ENCODE measurements at places on chromosomes 3 and 15. TPM values are rescaled to one million over a fixed set of nuclear protein-coding genes. Genes with fewer than 3 reads are reported as not detected.
A peak's percentile ranks its signal among the peaks of the same experiment; 100 is the strongest.

- DNase-seq, result no peak
- no peak overlapping the region for H3K27ac ChIP-seq
- H3K4me3 ChIP-seq, result no peak overlapping the region
- H3K27me3 ChIP-seq, result no peaks in the 10 kb centered on the region
Observed at GRCh38 chr3:44883213-44883955, 9.0 kb downstream of the TGM4 start.

GRCh38 chr3:127073941-127074820 is 91.3 kb downstream of the PLXNA1 start:
- peak overlapping the region; percentile 42 for H3K27ac ChIP-seq
- peaks cover 24% of the 10 kb centered on the region for H3K4me1 ChIP-seq
- peak; percentile 82 for DNase-seq
- H3K4me3 ChIP-seq, result no peak overlapping the region
- H3K27me3 ChIP-seq, result no peaks in the 10 kb centered on the region
- H3K36me3 ChIP-seq, result no peaks in the 10 kb centered on the region

- no peaks in the 10 kb centered on the region for H3K4me1 ChIP-seq
- DNase-seq, result peak; percentile 63
- no peak overlapping the region for H3K27ac ChIP-seq
- H3K36me3 ChIP-seq, result no peaks in the 10 kb centered on the region
- no peaks in the 10 kb centered on the region for H3K27me3 ChIP-seq
Observed at GRCh38 chr3:184696697-184697096, 15.2 kb downstream of the MAGEF1 start.

DNA sequence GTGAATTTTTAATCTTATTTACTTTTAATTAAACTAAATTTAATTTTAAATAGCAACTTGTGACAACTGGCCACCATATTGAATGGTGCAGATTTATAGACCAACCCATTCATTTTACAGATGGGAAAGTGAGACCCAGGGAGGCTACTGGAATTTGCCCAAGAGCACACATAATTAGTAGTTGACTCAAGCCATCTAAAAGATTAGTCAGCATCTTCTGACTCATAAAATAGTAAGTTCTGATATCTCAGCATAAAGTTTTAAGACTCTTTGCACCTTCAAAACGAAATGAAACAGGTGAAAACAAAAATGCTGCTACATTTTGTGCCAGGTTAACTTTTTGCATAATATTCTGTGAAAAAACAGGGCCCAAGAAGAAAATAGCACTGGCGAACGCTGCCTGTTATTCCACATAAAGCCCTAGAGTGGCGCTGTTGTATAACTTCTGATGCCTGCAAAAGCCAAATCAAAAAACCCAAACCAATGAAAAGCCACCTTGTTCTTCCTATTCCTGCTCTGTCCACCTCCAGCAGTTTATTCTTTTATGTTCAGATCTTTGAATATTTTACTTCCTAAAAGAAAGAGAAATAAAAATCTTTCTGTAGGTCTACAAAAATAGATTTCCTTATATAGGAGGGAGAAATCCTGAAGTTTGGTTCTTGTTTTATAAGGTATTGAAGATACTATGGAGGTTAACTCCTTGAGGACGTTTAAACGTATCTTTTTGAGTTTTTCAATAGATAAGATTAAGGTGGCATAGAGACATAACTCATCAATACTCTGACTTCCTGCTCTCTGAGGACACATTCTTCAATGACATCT is 62.8 kb downstream of the OTOL1 start:
- H3K36me3 ChIP-seq, result no peaks in the 10 kb centered on the region
- no peaks in the 10 kb centered on the region for H3K4me1 ChIP-seq
- H3K27me3 ChIP-seq, result no peaks in the 10 kb centered on the region
- H3K27ac ChIP-seq, result no peak overlapping the region
- no peak for DNase-seq

GRCh38 chr3:112602217-112602838 is 38.6 kb downstream of the CCDC80 start:
- H3K27ac ChIP-seq, result no peak overlapping the region
- no peaks in the 10 kb centered on the region for H3K4me1 ChIP-seq
- DNase-seq, result no peak

GRCh38 chr3:127105587-127105986 is 87.3 kb upstream of the PRR23E start:
- H3K4me3 ChIP-seq, result no peak overlapping the region
- DNase-seq, result no peak
- no peak overlapping the region for H3K27ac ChIP-seq
- H3K4me1 ChIP-seq, result no peaks in the 10 kb centered on the region

The TRH gene
- not detected for total RNA-seq

The LNP1 gene
- total RNA-seq, result 2.7 TPM

The TIGIT gene
- total RNA-seq, result 0.29 TPM
